Putamen (tissue), 1 donor: ENCODE measurements at places on chromosomes 13 and 19.

- no peak for DNase-seq
These were observed 38.4 kb downstream of the ACTN4 start for GRCh38 chr19:38685666-38686529.

DNA sequence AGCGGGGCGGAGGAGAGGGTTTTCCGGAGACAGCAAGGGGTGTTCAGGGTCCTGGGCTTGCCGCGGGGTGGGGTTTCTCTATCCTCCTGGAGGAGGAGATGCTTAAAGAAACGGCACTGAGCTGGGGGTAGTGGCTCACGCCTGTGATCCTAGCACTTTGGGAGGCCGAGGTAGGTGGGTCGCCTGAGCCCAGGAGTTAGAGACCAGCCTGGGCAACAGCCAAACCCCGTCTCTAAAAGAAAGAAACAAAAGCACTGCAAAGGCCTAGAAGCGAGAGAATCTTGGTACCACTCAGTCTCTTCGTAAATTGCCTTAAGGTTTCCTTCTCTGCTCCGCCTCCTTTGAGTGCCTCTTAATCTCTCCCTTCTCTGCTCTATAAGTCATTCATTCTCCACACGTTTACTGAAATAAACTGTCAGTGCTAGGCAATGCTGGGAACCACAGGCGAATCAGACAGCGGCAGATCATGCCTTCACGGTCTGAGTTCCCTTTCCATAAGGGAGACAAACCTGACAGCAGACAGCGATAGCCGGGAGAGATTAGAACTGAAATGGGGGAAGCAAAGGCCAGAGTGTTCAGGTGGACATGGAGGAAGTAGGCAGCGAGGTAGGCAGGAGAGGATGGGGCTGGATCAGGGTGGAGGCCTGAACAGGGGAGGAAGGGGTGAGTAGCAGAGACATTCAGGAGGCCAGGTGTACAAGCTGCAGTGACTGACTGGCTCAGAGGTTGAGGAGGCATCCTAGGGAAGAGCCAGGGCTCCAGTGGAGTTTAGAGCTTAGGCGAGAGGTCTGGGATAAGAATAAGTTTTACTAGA is 580 bp downstream of the EIF3K start:
- no peak for DNase-seq

GRCh38 chr19:1265615-1266128 is 3.5 kb upstream of the CIRBP start:
- DNase-seq = no peak

DNA sequence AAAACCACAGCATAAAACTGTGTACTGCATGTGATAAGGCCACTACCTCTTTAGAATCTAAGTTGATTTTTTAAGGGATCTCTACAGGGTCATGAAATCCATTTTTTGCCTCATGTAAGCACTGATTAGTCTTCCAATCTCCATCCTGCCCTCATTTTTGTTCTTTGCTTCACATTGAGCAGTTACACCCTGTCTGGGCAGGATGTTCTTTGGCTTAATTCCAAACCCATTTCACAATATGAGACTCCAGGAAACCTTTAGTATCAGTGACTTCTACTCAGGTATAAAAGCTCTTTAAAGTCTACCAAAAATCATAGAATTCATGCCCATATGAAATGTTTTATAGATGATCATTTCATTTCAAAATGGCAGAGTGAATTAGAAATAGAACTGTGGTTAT is 592.6 kb downstream of the TBC1D4 start:
- no peak for DNase-seq

DNA sequence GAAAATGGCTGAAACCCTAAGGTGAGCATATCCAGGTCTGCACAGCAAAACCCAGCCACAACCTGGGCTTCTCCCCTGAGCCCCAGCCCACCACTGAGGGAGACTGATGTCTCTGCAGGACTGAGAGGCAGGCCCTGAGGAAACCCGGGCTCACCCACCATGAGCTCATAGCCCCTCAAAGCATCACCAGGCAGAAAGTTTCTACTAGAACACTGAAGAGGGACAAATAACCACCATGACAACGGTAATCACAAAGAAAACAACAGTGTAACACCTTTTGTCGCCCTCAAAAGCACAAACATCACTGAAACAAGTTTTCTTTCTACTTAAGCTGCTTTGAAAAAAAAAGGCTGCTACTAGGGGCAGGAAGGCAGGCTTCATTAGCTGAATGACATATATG is 29.8 kb downstream of the TSHZ3 start:
- DNase-seq = no peak

GRCh38 chr19:35715981-35716800 is 1.6 kb upstream of the KMT2B start:
- DNase-seq = no peak
